ENCODE measurements at places on chromosomes 7 and 10. TPM values are rescaled to one million over a fixed set of nuclear protein-coding genes. Genes with fewer than 3 reads are reported as not detected.

The TMEM176B gene
- total RNA-seq, result 0.26 TPM

The NPFFR1 gene
- total RNA-seq, result not detected

The UPK3B gene
- not detected for total RNA-seq

The ARHGEF5 gene
- 9.3 TPM for total RNA-seq

The PBLD gene
- total RNA-seq, result 5.7 TPM

The FGFR2 gene
- 11.8 TPM for total RNA-seq

The KCNH2 gene
- 4.6 TPM for total RNA-seq

The ELOVL3 gene
- 0.62 TPM for total RNA-seq

The FOXI2 gene
- total RNA-seq, result not detected

The GPRIN2 gene
- 2.2 TPM for total RNA-seq

The CYP2C8 gene
- 0.34 TPM for total RNA-seq

The PVRIG gene
- total RNA-seq, result not detected

The PAXIP1 gene
- total RNA-seq, result 12.7 TPM

The CALHM1 gene
- not detected for total RNA-seq

- DNase-seq, result peak; percentile 19
These were observed at the start of gene NACAD for GRCh38 chr7:45088821-45089340. NACAD (minus strand) TSS chr7:45088969; CDS start chr7:45088894, 75 bp downstream.

- no peak for DNase-seq
These were observed 106.7 kb downstream of the PTPRE start for GRCh38 chr10:128013626-128014025.

GRCh38 chr10:18606051-18606695 lies 45.2 kb downstream of the NSUN6 start:
- DNase-seq, result peak; percentile 24

GRCh38 chr10:132541129-132541528 lies 3.5 kb downstream of the INPP5A start:
- no peak for DNase-seq

DNA sequence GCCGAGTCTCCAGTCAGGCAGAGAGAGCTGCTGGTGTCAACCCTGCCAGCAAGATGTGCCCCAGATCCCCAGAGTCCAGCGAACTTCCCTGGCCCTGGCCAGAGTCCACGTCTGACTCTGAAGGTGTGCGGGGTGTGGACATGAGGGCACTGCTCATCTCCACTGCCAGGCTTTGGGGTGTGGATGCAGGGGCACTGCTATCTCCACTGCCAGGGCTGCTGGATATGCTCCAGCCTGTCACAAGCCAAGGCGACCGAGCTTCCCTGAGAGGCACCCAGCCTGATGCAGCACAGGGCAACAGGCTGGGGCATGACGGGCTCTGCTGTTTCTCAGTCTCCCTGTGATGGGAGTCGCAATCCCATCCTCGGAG lies 596.8 kb downstream of the PTPRN2 start:
- no peak for DNase-seq

DNA sequence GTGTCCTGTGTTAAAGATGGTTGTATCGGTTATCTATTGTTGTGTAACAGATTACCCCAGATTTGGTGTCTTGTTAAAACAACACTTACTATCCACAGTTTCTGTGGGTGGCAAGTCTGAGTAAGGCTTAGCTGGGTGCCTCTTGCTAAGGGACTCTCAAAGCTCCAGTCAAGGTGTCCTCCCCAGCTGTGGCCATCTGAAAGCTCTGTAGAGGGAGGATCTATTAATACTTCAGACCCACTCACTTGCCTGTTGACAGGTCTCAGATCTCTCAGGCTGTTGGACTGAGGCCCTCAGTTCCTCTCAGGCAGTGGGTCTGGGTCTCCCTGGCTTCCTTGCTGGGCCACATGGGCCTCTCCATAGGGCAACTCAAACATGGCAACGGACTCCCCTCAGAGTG lies 19.6 kb downstream of the ARID5B start:
- DNase-seq, result no peak

GRCh38 chr7:81802251-81802650 lies 32.4 kb upstream of the HGF start:
- no peak for DNase-seq

GRCh38 chr10:76869931-76870330 lies 767.7 kb downstream of the KCNMA1 start:
- DNase-seq, result no peak

- no peak for DNase-seq
These were observed 76.7 kb downstream of the SFMBT2 start for GRCh38 chr10:7333961-7334641.

- peak; percentile 25 for DNase-seq
These were observed 29.8 kb upstream of the VCL start for GRCh38 chr10:73968098-73968521.

DNA sequence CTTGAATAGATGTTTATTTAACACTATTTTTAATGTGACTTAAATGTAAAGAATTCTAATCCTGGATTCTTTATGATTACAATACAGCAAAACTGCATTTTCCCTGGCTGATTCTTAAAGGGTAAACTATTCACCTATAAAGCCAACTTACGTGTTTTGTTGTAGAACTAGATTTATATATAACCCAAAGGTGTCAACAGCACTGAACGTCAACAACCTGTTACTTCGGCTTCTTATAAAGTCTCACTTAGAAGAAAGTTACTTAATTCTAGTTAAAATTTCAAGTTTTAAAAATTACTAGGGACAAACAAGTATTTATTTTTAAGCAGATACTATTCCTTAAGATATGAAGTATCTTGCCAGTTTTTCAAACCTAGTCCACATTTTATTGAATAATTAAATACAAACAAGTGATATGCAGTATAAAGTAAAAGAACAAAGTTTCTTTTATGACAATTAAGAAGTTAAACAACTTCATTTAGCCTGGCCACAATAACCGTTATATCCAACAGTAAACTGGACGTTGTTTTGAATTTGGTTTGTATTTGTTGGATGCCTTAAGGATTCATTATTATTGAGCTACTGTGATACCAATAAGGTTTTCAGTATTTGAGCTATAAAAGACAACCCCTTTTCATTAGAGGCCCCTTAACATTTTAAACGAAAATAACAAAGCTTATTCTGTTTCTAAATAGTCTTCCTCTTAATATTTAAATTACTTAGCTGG lies 83.1 kb downstream of the SNX10 start:
- DNase-seq, result no peak

DNA sequence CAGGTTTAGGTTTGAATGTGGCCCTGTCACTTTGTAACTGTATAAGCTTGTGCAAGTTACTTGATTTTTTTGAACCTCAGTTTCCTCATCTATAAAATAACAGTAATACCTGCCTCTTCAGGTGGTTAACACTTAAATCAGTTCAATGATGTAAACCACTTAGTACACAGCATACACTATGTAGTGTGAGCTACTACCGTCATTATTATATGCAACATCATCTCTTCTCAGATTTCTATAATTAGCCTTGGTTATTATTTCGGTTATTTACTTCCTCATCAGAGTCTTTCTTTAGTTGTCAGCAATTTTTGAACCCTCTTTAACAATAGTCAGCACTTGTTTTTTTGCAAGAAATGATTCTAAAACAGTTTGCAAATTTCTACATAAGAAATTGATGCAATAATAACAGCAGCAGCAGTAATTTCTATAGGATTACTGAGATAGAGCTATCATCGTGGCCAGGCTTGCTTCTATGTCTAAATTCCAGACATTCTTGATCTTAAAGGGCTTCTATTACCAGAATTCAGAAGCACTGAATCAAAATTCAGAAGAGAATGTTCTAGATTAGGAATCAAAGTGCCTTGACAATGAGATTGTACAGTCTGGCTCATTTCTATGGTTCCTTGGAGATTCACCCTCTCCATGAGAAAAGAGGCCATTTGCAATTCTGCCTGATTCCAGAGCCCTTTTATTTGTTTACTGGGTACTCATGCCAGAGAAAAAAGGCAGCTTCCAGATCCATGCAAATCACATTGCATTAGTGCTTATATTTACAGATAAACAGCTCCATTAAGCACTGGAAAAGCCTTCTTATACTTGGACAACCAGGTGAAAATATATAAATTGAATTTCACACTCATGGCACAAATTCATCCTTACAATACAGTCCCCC lies 25.0 kb upstream of the WDR11 start:
- no peak for DNase-seq

- DNase-seq, result peak; percentile 67
These were observed 501.0 kb upstream of the GALNT17 start for GRCh38 chr7:70630818-70631457.

GRCh38 chr7:158407581-158408317 lies 179.9 kb downstream of the PTPRN2 start:
- DNase-seq, result peak; percentile 3

- DNase-seq, result no peak
These were observed 31.8 kb downstream of the AOAH start for GRCh38 chr7:36692456-36692855.

- peak; percentile 69 for DNase-seq
These were observed 209.1 kb downstream of the BICC1 start for GRCh38 chr10:58721601-58722281.

- peak; percentile 41 for DNase-seq
These were observed 155.2 kb downstream of the DGKI start for GRCh38 chr7:137691566-137691965.

DNA sequence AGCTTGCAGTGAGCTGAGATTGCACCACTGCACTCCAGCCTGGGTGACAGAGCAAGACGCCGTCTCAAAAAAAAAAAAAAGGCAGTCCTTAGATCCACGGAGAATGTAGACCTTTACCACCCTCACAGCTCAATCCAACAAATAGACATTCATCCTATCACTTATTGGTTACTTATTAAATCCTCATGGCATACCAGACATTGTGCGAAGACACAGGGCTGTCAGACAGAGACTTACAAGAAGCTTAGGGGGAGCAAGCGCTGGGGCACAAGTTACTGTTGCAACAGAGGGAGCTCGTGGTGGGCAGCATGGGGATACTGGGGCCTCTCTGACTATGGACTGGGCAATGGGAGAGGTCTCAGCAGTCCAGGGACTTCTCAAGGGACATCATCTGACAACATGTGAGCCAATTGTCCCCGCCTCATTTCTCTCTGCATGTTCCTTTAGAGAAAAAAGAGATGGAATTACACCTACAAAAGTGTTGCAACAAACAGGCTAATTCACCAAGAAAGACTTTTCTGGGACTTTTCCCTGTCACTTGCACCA lies 82.8 kb upstream of the TNS3 start:
- DNase-seq, result no peak

- peak; percentile 56 for DNase-seq
These were observed 38.6 kb upstream of the MET start for GRCh38 chr7:116633131-116633988.

DNA sequence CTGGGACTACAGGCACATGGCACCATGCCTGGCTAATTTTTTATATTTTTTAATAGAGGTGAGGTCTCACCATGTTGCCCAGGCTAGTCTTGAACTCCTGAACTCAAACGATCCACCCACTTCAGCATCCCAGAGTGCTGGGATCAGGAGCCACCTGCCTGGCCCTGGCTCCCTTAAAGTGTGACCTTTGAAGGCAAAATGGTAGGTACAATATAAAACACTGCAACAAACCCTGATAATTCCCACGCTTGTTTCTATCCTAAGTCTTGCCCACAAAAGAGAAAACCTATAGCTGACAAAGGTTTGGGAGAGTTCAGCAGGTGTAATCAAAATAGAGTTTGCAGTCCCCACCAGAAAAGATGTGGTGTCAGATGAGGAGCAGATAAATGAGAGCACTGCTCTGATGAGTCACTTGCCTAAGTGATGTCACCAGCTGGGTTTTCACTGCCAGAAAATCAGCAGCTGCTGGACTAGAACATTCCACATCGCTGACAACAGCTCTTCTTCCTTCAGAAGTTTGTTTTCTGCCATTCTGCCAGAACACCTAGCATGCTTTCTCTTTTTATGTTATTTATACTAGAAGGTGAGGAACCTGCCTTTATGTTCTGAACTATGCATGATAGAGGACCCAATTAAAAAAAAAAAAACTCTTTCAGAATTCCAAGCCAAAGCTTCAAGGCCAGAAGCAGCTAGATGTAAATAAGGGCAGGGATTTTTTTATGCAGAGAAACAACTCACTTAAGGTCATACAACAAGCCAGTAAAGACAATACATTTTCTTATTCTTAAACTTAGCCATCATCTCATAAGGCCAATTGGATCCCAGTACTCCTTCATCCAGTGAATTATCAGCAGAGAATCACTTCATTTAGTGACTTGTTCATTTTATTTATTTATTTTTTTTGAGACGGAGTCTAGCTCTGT lies 18.0 kb downstream of the PURB start:
- peak; percentile 88 for DNase-seq
